ENCODE measurements at places on chromosomes 13 and 19.

DNA sequence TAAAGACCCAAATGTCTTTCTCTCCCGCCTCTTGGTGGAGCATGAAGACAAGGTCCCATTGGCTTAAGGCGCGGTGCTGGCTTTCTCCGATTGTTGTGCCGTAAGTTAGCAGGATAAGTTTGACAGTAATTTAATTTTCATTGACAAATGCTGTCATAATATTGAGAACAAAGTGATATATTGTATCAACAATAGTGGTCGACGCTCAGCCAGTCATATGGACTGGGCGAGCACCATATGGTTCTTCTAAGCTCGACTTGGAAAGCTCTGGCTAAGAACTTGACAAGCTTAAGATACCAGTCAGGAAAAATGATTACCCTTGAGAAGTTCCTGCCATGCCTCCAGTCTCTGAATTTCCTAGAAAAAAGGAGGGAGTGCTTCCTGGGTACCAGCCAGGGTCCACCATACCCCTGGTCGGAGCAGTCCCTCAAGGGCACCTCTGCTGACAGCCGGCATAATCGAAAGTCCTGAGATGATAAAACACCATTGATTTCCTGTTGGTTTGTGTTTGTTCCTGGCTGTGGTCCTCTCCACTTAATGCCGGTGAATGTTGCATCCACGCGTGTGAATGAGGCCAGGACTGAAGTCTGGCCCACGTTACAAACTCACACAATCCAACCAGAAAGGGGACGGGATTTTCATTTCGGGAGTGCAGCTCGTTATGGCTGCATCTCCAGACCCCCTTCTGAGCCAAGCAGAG lies 262.1 kb downstream of the ZNF536 start:
- no peak for DNase-seq

DNA sequence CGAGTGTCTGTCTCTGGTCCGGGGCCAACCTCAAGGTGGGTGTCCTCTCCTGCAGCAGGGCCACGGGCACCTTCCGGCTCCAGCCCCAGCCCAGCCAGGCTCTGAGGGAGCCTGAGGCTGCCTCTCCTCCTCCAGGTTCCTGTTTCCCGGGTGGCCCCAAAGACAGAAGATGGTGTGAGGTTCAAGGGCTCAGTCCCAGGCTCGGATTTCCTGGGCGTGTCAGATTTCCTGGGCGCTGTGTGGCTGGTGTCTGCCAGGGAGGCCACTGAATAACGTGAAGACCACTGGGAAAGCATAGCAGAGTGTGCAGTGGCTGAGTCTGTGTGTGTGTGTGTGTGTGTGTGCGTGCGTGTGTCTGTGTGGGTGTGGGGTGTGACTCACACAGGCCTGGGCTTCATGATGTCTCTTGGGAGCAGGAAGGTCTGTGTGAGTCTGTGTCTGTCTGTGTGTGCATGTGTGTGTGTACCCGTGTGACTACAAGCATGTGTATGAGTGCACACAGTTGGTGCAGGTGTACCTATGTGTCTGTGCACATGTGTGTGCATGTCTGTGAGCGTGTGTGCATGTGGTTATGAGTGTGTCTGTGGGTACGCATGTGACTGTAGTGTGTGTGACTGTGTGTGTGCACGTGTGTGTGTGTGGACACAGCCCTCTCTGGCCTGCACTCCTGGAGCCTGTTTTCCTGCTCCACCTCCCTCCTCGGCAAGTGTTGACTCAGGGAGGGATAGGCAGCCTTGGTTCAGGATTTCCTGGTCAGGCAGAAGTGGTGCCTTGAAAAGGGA lies 28.3 kb downstream of the CEBPA start:
- DNase-seq = no peak

GRCh38 chr13:100128373-100128772 lies 39.5 kb downstream of the PCCA start:
- no peak for DNase-seq

GRCh38 chr19:5738423-5738822 lies 18.0 kb downstream of the CATSPERD start:
- no peak for DNase-seq

DNA sequence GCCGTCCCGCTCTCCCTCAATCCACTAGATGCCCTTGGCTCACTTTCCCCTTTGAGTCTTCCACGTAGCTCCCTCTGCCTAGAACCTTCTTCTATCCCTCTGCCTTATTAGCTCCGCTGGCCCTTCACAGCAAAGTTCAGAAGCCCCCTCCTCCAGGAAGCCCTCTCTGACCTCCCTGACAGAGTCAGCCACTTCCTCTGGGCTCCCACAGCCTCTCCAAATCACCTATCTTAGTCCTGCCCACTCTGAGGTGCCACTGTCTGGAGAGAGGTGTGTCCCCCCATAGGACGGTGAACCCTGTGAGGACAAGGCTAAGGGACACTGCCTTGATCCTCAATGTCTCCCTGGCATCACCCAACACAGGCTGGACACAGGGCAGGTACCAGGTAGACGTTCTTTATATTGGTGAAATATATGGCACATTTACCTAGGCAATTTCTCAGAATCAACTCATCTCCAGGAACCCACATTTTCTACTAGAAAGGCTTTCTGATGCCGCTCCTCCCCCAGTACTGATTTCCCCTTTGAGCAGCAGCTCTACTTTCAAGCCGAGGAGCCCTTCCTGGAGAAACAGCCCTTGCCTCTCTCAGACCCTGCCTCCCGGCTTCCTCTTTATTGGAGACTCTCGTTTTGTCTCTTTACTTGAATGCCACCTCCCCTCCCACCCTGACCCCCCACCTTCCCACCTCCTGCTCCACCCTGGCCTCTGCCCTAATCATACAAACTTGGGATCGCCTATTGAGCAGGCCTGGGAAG lies 3.4 kb upstream of the TGFB1 start:
- no peak for DNase-seq

GRCh38 chr19:7911508-7912143 lies 3.0 kb upstream of the TGFBR3L start:
- no peak for DNase-seq

DNA sequence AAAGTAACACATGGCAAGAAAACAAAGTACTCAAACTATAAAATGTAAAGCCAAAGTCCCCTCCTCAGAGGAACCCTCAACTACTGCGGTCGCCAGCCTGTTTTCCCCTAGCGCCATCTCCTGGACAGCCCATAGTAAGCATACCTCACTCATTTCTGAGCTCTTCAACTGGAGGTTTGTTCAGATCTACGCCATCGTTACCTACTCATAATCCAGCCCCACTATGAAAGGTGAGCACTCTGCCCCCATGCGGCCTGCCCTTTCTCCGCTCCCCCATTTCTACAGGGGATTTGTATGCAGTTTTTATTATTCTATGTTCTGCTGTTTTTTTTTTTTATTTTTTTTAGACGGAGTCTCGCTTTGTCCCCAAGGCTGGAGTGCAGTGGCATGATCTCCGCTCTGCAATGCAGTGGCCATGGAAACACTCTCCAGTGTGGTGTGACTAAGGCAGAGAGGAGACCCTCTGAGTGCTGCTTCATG lies 26.2 kb downstream of the OPA3 start:
- peak; percentile 47 for DNase-seq

- no peak for DNase-seq
These were observed 228.5 kb upstream of the ARGLU1 start for GRCh38 chr13:106796280-106797047.

DNA sequence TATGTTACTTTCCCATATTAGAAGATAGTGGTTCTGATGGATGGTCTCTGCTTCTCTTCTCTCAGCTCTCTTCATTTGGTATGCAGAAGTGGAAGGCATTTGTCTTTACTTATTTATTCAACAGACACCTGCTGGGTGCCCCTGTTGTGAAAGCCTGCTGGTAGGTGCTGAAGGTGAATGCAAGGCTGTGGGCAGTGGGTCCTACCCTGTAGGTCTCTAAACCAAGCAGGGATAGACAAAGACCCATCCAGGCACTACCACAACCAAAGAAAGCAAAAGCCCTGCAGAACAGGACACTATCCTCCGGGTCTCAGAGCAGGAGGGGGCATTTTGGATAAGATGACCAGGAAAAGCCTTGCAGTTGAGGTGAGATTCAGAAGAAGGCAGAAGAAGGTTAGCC lies 106.1 kb downstream of the STARD13 start:
- DNase-seq = no peak

GRCh38 chr19:29404015-29404414 lies 121.8 kb upstream of the VSTM2B start:
- no peak for DNase-seq

- DNase-seq = no peak
These were observed 364.6 kb upstream of the SPRY2 start for GRCh38 chr13:80705371-80706163.

All from neural crest cell (in vitro differentiated cells).